ENCODE measurements at places on chromosomes 3 and 15.

DNA sequence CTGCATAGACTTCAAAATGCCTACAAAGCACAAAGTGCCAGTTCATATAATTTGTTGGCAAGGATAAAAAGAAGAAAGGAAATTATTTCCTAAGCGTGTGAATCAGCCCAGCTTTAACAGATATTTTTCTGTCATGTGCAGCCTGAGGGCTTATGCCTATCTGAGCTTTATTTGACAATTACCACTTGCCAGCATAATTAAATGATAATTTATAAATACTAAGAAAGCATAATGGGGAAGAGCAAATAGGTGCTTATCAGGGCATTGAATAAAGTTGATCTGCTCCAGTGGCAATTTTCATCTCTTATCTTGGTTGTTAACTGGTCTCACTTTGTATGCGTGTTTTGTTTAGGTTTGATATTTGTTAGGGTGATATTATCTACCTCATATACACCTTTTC is 313.4 kb upstream of the DNAJC19 start:
- no peak for DNase-seq

- DNase-seq: no peak
Measured at GRCh38 chr3:73120710-73121109, 59.3 kb downstream of the EBLN2 start.

DNA sequence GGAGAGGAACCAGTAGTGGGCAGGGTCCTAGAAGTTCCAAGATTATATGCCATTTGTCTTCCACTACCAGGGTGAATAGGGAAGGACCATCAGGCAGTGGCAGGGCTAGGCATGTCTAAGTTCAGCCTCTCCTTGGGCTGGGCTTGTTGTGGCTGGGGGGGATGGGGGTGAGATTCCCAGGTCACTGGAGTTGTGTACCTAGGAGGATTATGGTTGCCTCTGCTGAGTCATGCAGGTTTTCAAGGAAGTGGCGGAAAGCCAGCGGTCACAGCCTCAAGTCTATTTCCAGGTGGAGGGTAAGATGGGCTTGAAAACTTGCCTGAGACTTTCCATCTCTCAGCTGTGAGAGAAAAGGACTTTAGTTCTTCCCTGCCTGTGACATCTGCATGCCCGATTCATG is 1407.1 kb downstream of the SI start:
- DNase-seq: no peak

DNA sequence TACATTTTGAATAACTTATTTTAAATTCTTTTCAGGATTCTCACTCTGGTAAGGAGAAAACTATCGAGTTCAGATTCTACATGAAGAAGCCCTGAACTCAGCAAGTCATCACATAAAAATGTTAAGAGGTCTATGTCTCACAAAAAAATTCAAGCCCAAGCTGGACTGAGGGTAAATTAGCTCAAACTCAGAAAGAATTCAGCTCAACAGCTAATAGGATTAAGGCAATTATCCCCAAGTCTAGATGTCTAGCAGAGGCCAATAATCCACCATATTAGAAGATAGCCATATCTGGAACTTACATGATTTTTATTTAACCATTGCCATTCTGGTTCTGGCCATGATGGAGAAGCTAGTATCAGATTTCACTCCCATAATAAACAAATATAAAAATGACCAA is 909.7 kb downstream of the PLOD2 start:
- no peak for DNase-seq

DNA sequence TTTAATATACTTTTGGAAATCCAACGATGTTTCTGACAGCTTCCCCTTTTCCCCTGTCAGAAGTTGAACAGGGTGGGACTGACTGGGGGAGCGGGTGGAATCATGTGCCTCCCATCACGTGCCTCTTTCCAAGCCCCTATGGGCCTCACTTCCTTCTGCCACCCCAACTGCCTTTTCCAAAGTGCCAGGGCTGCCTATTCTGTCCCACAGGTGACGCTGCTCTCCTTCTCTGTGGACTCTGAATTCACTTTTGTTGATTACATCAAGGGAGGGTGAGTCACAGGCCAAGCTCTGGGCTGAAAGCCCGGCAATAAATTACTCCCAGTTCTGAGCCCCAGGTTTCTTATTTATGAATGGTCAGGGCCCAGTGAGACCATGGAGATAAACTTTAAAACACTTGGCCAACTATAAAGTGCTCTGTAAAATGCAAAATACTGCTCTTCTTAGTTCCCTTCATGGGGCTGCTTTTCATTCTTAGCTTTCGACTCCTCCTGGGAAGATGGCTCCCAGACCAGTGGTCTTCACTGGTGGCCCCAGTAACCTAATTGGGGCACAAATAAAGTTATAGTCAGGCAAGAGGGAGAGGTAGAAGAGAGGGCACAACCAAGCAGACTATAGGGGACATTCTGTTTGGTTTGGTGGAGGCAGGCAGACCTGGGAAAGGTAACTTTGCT is 12.3 kb downstream of the CPNE9 start:
- DNase-seq: peak; percentile 28

GRCh38 chr3:99499235-99500158 is 138.9 kb upstream of the COL8A1 start:
- DNase-seq: peak; percentile 25

DNA sequence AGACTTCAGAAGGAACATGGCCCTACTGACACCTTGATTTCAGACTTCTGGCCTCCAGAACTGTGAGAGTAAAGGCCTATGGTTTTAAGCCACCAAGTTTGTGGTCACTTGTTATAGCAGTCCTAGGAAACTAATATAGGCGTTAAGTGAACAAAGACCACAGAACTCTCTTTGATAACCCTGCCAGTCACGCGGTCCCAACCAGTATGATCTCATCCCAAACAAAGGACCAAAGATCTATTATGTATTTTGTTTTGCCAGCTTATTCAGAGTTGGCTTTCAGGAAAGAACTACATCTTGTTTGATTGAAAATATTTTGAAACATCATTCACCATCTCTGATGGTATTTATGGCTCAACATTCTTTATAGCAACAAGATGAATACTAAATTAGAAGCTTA is 294.4 kb upstream of the SLCO3A1 start:
- DNase-seq: no peak

GRCh38 chr15:52804526-52805081 is 14.5 kb upstream of the ONECUT1 start:
- no peak for DNase-seq

GRCh38 chr3:98536456-98537017 is 4.8 kb downstream of the GPR15 start:
- DNase-seq: peak; percentile 88

GRCh38 chr3:129576514-129577352 is 29.7 kb downstream of the PLXND1 start:
- peak; percentile 60 for DNase-seq

- DNase-seq: no peak
Measured at GRCh38 chr3:19598870-19599269, 335.1 kb downstream of the EFHB start.

GRCh38 chr3:189512039-189512438 is 119.2 kb upstream of the TP63 start:
- no peak for DNase-seq

- no peak for DNase-seq
Measured at GRCh38 chr3:161914703-161915417, 418.3 kb downstream of the OTOL1 start.

GRCh38 chr3:40550167-40550566 is 25.4 kb downstream of the ZNF621 start:
- DNase-seq: no peak

- DNase-seq: no peak
Measured at GRCh38 chr15:99993262-99993661, 260.0 kb upstream of the LYSMD4 start.

GRCh38 chr3:107430996-107431245 is 53.7 kb downstream of the CCDC54 start:
- peak; percentile 31 for DNase-seq

DNA sequence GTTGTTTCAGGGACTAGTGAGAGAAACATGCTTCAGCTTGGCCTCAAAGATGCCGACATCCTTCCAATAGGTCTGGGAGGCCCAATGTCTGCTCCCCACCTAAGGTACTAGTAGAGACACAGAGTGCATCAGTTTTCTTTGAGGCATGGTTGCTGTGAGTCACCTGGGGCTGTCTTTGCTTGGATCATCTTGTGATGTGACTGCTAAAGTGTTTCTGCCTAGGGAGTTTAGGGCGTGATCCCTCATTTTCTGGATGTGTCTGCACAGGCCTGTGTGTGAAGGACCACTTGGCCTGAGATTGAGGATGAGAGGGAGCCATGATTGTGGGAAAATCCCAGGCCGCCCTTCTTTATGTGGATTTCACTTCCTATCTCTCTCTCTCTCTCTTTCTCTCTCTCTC is 4.8 kb downstream of the GASK1A start:
- no peak for DNase-seq

DNA sequence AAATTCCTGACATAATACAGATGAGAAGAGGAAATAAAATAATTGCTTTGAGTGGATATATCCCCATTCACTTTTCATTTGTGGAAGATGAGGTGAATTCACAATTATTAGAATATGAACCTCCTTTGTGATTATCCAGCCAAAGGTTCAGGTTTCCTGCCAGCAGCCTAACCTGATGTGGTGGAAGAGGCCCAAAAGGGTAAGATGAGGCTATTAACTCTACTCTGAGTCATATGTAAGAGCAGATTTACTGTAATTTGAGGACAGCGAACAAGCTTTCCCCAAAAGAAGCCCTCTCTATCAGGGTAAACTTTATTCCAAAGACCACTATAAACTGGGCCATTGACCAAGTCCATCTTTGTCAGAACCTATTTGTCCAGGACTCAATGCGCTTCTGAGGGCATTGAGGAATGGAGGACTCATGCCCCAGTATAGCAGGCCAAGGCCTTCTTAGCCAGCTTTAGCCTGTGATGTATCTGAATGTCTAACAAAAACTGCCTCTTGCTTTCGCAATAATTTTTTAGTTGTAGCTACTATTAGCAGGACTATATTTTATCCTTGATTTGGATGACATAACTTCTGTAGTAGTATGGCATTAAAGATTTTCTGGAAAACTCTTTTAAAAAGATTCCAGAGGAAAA is 91.1 kb upstream of the ARL6 start:
- no peak for DNase-seq

Data from activated CD4-positive, alpha-beta T cell treated with anti-CD3 and anti-CD28 coated beads, Interleukin-2, Interleukin-6, amounts not matched to agents 100 ng/mL and 50 ng/mL, durations not matched to agents 16 hours and 8 hours (primary cell).